ENCODE measurements at places on chromosomes 16 and 17.

DNA sequence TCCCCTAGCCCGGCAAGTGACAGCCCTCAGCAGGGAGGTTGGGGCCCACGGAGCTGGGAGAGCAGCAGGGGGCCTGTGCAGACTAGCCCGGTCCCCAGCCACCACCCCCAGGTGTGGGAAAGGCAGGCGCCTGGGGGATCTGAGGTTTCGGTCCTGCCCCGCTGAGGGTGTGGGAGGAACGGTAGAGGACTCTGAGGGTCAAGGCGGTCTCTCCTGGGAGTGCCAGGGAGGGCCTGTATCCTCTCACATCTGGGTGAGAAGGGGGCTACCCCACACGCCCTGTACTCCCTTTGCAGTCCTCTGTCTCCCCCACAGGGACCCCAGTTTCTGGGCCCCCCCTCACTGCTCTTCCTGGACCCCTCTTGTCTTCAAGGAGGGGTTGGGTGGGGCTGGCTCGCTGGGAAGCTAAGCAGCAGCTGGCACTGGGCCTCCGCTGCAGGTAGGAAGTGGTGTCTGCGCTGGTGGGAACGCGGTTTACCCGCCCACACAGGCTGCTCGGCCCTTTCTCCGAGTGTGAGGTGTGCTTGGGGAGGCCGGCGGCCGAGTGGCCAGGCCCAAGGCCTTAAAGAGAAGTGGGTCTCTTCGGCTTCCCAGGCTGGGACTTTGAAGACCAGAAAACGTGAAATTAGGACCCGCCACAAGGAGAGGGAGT, 15.4 kb downstream of the CD7 start:
- no peak for DNase-seq

GRCh38 chr17:27457360-27457715, 1.1 kb downstream of the KSR1 start:
- DNase-seq = no peak

DNA sequence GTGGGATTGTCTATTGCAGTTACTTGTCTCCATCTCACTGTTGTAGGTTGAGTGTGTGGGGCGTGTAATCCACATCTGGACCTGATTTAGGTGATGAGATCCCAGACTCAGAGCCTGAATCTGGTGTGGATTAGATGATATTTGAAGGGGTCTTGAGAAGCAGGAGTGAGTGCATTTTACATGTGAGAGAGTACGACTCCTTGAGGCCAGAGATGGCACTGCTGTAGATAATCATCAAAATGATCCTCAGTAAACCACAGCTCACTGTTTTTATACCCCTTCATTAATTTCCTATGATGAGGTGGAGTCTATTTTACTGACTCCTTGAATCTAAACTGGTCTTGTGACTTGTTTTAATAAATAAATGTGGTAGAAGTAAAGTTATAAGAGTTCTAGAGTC, 732.5 kb downstream of the KCNJ2 start:
- no peak for DNase-seq

- no peak for DNase-seq
Observed at GRCh38 chr16:54116124-54116655, 170.4 kb downstream of the IRX3 start.

GRCh38 chr16:50989047-50989446, 162.0 kb downstream of the SALL1 start:
- no peak for DNase-seq

DNA sequence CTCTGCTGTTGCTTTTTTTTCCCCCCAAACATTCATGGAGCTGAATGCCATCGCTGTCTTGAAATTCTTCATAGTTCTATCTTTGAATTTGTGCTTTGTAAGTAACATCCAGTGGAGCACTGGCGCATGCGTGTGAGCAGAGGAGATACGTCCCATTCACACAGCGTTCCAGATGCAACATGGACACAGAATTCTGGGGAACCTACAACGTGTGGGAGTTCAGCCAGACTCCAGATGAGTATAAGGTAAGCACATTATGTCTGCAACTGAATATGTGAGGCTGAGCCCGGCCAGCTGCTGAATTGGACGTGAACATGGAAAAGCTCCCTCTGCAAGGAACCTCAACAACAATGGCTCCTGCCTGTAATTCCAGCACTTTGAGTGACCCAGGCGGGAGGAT, 4.3 kb upstream of the ATP1B2 start:
- DNase-seq = no peak

- no peak for DNase-seq
Observed at GRCh38 chr16:85153046-85153445, 40.8 kb upstream of the CIBAR2 start.

DNA sequence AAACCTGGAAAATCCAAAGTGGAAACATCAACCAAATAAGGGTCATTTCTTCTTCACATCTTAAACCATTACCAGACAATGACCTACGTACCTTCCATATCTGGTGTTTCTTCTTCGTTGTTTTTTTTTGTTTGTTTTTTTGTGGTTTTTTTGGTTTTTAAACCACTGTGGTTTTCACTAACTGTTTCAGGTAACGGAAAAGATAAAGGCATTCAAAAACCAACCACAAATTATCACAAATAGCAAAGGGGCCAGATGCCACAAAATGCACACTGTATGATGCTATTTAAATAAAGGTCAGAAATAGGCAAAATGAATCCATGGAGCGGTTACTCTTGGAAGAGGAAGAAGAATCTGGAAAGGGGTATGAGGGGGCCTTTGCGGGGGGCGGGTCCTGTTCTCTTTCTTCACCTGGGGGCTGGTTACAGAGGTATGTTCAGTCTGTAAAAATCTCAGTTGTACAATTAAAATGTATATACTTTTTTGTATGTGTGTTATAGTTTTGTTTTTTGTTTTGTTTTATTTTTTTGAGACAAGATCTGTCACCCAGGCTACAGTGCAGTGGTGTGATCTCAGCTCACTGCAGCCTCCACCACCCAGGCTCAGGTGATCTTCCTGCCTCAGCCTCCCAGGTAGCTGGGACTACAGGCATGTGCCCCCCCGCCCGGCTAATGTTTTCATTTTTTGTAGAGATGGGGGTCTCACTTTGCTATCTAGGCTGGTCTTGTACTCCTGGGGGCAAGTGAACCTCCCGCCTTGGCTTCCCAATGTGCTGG, 29.6 kb downstream of the LITAF start:
- no peak for DNase-seq

DNA sequence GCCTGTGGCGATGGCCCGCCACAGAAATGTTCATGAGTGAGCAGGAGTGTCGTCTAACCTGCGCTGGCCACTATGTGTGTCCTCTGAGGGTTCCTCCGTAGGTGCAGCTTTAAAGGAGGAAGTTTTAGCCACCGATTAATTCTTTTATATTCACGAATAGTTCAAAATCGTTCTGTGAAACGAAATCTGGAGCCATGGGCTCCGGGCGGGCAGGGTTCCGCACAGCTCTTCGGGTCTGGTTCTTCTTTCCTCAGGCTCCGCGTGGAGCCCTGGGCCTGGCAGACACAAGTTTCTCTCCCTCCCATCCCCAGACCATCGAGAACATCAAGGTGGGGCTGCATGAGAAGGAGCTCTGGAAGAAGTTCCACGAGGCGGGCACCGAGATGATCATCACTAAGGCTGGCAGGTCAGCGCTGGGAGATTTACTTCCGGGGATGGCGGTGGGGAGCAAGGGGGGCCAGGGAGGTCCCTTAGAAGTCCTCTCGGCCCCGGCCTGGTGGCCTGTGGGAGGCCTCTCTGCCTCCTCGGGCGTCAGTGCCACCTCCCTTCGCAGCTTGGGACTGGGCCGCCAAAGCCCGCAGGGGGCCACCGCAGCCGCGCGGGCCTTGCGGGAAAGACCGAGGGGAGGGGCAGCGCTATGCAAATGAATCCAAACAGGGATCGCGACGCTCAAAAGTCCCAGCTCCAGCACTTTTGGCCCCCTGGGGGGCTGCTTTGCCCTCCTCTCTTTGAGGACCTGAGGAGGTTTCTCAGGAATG, 5.2 kb downstream of the TBX4 start:
- DNase-seq = no peak

DNA sequence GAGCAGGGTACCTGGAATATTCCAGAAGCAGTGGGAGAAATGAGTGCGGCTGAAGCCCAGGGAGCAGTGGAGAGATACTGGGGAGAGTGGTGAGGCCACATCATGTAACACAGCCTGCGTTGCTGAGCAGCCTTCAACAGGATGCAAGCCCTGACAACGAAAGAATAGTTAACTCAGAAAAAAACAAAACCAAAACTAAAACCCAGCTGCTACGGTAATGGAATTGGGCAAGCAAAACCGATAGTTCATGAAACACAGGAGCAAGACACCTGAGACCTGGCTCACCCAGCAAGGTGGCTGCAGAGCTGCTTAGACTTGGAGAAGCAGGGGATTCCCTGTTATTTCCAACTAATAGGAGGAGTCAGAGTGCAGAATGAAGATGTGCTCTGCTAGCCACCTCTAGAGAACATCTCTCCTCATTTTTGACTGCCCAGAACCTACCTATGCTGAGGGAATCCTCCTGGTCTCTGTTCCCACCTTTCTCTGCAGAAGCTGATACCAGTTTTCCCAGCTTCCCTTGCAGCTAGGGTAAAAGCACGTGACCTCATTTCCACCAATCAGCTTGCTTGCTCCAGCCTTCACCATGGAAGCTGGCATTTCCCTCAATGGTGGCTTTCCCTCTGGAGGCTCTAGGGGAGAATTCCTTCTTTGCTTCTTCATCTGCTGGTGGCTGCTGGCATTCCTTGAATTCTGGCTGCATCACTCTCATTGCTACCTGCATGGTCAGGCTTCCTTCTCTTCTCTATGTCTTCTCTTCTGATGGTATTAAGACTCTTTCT, 59.4 kb upstream of the XYLT1 start:
- peak; percentile 11 for DNase-seq

- peak; percentile 28 for DNase-seq
Observed at GRCh38 chr17:2023692-2024571, 1.2 kb downstream of the RTN4RL1 start.

DNA sequence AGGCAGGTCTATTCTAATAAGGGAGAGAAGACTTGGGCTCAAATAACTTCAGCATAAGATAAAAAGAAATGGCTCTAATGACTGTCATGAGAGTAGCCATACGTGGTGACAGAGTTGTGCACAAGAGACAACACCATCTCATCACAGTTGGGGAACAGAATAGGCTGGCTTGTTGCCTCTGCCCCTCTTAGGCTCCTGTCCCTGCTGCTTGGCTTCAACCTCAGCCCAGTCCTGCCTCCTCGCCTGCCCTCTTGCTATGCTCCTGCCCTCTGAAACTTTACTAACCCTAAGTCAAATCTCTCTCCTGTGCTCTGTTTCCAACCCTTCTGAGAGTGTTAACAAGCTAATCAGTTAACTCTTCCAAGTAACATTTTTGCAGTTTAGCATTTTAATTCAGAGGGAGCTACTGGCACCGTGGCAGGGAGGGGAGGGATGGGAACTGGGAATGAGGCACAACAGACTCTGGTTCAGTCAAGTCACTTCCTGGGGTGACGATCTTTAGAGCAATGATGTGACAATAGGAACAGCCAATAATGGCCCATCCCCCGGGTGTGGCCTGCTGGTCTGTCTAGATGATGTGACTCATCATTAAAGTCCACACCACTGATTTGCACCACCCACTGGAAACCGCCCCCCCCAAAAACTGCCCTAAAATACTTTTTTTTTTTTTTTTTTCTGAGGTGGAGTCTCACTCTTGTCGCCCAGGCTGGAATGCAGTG, 35.5 kb downstream of the DNAH17 start:
- no peak for DNase-seq

DNA sequence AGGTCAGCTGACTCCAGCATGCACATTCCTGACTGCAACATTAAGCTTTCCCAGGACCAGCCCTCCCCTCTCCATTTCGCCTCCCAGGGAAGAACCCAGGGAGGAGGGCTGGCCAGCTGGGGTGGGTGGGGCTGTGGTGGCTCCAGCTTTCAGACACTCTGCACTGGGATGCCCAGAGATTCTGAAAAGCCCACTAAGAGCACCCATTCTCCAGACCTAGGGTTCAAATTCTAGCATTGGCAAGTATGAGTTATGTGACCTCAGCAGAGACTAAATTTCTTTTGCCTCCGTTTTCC, 7.8 kb downstream of the DLX3 start:
- no peak for DNase-seq

GRCh38 chr17:9802697-9803096, 11.3 kb upstream of the DHRS7C start:
- no peak for DNase-seq

DNA sequence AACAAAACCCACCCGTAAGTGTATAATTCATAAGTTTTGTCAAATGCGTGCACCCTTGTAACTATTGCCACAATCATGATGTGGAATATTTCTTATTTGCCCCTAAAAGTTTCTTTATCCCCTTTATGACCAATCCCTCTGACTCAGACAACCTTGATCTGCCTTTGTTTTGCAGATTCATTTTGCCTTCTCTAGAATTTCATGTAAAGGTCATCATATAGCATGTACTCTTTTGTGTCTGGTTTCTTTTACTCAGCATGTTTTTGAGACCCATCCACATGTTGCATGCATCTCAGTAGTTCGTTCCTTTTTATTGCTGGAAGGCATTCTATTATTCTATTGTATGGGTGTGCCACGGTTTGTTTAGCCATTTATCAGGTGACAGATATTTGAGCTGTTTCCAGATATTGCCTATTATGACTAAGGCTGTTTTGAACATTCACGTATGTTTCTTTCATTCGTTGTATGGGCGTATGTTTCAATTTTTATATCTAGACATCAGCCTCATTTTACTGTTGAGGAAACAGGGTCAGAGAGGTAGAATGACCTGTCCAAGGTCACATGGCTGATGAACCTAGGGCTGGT, 192.4 kb downstream of the RAB11FIP4 start:
- DNase-seq = no peak

DNA sequence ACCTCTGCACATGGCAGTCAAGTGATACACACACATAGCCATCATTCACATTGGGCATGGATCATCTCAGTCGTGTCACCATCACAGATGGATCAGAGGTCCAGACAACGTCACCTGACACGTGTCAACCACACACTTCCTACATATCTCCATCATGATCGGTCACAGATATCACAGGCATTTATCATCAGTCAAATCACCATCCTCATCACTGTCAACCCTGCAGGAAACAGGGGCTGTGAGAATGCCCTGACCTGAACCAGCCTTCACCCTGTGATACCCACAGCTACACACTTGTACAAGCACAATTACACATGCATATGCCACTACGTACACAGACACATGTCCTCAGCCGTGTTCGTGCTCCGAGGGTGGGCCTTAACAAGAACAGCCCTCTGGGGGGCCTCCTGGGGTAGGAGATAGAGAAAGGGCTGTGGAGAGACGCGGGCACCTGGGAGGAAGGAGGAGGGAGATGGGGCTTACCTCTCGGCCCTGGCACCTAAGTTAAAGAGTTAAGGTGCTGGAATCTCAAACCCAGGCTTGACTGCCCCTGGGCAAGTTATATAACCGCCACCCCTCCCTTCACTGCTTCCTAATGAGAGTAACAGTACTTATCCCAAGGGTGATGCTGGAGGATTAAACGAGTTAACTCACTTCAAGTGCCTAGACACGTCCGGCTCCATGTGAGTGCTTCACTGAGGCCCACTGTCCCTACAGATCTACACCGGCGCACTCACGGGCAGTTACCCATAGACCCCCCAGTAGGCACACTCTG, 1.1 kb downstream of the SLC12A4 start:
- DNase-seq = no peak

DNA sequence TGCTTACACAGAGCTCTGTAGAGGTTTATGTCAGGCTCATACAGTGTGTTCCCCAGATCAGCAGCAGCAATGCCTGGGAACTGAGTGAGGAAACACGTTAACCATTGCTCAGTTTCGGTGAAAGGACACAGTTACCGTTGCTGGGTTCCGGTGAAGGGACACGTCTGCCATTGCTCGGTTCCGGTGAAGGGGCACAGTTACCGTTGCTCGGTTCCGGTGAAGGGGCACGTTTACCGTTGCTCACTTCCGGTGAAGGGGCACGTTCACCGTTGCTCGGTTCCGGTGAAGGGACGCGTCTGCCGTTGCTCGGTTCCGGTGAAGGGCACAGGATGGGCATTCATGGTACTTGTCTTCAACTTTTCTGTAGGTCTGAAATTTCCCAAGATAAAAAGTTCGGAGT, 81.7 kb downstream of the MRM3 start:
- no peak for DNase-seq

- no peak for DNase-seq
Observed at GRCh38 chr16:28180655-28181460, 30.9 kb downstream of the XPO6 start.

All from stimulated activated CD4-positive, alpha-beta T cell treated with anti-CD3 and anti-CD28 coated beads, TNF-alpha, amount 100 ng/mL, for 24 hours (primary cell).